Lower lobe of right lung (tissue), 2 donors: ENCODE measurements at places on chromosomes 12 and 14.
A peak's percentile ranks its signal among the peaks of the same experiment; 100 is the strongest.

- DNase-seq, result no peak
Measured at GRCh38 chr12:53328043-53328435, 6.6 kb upstream of the AAAS start.

DNA sequence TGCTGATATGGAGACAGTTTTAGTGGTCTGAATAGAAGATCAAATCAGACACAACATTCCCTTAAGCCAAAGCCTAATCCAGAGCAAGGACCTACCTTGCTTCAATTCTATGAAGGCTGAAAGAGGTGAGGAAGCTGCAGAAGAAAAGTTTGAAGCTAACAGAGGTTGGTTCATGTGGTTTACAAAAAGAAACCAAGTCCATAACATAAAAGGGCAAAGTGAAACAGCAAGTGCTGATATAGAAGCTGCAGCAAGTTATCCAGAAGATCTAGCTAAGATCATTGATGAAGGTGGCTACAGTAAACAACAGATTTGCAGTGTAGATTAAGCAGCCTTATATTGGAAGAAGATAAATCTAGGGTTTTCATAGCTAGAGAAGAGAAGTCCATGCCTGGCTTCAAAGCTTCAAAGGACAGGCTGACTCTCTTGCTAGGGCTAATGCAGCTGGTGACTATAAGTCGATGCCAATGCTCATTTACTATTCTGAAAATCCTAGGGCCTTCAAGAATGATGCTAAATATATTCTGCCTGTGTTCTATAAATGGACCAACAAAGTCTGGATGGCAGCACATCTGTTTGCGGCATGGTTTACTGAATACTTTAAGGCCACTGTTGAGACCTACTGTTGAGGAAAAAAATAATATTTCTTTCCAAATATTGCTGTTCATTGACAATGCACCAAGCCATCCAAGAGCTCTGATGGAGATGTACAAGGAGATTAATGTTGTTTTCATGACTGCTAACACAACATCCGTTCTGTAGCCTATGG lies 361.0 kb downstream of the DPF3 start:
- DNase-seq, result no peak

GRCh38 chr14:98959958-98960616 lies 311.9 kb downstream of the BCL11B start:
- no peak for DNase-seq

DNA sequence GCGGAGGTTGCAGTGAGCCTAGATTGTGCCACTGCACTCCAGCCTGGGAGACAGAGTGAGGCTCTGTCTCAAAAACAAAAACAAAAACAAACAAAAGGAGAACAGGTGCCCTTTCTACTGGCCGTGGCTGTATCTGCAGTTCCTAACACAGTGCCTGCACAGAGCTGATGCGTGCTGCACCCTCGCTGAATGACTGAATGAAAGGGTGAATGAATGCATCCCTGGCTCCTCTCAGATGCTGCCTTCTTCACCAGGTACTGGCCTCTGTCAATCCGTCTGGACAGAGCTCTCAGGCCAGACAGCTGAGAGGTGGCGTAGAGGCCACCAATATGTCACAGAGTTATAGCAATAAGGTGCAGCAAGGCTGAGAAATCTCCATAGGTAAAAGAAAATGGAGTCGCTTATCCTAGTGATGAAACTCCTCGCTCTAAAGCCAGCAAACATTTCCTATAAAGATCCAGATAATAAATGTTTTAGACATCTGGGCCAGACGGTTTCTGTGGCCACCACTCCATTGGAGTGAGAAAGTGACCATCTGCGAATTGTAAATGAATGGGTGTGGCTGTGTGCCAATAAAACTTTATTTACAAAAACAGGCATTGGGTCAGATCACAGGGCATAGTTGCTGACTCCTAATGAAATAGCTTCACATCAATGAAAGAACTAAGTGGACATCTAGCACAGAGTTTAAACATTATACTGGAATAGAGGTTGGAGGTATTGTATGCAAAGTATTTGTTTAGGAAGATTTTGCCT lies 15.9 kb upstream of the FZD10 start:
- peak; percentile 9 for DNase-seq

GRCh38 chr14:35750202-35750904 lies 58.7 kb downstream of the RALGAPA1 start:
- DNase-seq, result no peak

- peak; percentile 71 for DNase-seq
Measured at GRCh38 chr14:76917745-76918255, 91.6 kb downstream of the LRRC74A start.

DNA sequence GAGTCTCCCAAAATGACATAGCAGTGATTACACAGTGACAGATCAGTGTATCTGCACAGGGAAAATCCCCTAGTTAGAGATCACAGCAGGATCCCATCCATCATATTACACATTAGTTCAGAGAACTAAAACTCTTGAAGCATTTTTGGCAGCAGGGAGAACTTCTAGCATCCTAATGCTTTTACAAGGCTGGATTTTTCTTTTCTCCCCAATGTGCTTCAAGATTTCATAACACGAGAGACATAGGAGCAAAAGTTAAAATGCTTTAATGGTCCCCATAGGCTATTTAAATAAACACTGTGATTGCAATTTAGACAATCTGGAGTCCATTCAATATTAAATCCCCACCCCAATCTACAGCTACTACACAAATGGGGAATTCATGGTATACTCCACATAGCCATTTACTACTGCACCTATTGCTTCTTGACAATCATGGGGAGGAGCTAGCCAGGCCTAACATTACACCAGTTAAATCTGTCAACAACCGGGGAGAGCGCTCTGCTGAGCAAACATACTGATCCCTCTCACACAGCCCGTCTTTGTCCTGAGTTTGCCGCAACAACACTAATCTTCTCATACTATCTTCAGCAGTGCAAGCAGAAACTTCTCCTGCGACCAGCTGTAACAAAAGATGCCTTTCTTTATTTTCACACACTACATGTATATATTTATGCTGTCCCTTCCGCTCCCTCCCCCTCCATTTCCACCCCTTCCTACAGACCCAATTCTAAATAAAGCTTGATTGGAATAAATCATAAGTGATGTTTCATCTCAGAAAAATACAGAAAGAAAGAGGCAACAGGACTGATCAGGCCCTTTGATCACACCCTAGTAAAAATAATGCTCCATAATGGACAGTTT lies 120.3 kb upstream of the SOX5 start:
- no peak for DNase-seq

DNA sequence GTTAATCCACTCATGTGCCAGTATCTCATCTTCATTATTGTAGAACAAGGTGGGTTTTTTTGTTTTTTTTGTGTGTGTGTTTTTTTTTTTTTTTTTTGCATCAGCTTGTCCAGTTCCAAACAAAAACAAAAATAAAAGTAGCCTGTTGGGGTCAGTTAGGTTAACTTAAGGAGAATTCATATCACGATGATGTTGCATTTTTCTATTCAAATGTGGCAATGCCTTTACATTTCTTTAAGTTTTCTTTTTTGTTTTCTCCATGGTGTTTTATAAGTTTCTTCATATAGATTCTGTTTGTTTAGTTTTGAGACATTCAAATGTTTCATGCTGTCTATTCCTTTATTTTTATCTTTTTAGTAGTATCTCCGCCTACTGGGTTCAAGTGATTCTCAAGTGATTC lies 16.2 kb upstream of the CATSPERB start:
- DNase-seq, result no peak

DNA sequence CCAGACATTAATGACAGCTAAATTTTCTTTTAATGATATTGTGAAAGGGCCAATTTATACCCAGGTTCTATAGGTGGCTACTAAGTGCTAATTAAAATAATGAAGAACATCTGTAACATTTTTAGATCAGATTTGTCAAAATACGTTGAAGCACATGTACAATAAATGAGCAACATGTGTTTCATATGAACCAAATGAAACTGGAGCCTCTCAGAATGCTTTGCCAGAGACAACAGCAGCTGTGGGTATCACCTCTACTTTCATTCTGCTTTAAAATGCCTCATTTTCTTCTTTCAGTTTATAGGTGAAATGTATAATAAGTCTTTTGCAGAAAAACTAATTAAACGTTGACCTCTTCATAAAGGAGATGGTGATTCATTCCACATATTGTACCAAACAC lies 26.1 kb upstream of the MYF6 start:
- DNase-seq, result no peak

- no peak for DNase-seq
Measured at GRCh38 chr12:91126516-91126915, 15.2 kb upstream of the LUM start.

DNA sequence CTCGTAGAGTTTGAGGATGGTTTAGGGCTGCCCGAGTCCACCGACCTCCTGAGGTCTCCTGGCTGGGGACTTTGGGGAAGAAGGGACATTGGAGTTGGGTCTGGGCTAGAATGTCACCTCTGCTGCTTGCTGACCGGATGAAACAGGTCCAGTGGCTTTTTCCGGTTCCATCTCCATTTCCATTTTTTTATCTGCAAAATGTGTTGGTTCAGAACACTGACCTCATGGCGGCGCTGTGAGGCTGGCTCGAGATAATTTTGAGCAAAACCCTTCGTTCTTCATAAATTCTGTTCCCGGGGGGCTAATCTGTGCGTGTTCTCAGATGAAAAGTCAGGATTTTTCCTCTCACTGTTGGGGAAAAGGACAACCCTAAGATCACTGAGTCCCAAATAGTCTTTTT lies 11.7 kb upstream of the MYL2 start:
- DNase-seq, result no peak

DNA sequence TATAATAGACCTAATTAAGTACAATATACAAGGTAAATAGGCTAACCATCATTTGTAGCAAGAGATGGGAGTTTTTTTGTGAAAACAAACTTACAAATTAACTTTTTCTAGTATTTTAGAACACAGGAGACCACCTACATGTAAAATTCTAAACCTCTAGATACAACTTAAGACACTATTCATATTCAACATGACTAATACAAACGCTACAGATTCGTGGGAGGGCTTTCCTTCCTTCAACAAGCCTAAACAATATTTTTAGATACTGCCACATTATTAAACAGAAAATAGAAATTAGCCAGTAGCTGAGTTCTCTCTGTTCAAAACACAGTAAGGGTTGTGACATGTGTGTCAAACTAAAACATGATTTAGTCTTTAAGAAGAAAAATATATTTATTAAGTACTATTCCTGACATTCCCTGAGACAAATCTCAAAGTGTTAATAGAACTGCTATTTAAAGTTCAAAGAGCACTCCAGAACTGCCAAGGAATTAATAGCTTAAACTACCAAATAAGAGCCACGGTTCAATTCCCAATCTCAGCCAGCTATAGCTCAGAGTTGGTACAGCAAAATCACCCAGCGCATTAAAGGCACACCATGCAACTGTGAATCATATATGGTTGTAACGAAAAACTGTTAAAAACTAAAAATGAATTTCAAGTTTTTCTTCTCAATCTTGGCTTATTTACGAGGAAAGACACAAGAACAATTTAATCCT lies 10.7 kb downstream of the MED13L start:
- DNase-seq, result no peak

DNA sequence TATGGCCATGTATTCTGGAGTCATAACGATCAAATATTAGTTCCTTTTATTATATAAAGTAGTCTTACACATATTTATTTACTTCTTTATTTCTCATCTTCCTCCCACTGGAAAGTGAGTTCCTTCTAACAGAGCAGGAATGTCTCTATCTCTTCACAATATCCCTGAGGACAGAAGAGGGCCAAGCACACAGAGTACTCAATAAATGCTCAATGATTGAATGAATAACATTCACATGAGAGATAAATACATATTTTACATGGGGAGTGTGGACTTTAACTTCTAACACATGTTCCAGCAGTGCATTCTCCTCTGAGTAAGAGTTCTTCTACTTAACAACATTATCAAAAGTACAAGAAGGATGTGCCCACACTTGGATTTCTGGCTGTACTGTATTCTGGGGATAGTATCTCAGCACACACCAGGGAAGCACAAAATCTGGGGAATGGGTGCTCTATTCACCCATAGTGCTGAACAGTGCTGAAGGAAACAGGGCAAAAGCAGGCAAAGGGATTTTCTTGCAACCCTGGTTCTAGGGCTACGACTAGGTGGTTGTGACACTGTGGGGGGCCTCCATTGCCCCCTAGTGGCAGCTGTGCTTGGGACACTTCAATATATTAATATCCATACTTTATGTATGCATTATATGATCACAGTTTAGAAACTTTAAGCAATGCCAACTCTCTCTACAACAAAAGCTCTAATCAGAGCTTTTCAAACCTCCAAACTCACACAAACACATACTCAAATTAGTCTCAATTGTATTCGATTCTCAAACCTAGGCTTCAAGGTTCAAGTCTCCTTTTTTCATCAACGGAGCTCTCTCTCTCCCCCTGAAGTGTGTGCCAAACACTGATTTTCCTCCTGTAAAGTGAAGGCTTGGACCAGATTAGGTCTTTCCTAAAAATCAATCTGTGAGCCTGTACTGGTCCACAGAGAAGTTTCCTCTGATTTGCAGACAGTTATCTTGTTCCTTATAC lies 115.5 kb downstream of the SLC2A13 start:
- peak; percentile 56 for DNase-seq

DNA sequence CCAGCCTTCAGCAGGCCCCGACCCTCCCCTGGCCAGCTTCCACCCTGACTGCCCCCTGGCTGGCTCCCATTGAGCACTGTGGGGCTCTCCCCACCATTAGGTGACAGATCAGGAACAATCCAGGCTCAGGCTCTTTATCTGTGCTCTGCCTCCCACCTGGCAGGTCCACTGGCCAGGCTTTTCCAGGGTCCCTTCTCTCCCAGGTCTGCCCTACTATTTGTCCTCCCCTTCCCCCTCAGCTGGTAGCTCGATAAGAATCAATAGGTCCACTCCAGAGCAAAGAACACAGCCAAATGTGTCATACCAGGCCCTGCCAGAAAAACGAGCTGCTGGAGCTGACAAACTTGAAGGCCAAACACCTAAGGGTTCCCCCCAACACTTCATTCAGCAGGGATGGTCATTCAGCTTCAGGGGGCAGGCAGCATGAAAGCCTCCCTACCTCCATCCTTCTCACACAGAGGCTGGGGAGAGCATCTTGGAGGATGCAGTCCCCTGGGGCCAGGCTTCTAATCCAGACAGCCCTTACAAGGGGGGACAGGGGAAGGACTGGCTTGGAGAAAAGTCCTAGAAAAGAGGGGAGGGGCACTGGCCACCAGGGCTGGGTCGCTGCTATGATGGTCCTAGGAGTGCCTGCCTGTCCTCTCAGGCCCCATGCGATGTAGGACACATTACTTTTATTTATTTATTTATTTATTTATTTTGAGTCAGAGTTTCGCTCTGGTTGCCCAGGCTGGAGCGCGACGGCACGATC lies 1.9 kb upstream of the KRT18 start:
- no peak for DNase-seq

GRCh38 chr14:43900173-43900655 lies 606.9 kb downstream of the FSCB start:
- DNase-seq, result no peak

GRCh38 chr12:27337376-27337775 lies 4.7 kb downstream of the BMAL2 start:
- no peak for DNase-seq

DNA sequence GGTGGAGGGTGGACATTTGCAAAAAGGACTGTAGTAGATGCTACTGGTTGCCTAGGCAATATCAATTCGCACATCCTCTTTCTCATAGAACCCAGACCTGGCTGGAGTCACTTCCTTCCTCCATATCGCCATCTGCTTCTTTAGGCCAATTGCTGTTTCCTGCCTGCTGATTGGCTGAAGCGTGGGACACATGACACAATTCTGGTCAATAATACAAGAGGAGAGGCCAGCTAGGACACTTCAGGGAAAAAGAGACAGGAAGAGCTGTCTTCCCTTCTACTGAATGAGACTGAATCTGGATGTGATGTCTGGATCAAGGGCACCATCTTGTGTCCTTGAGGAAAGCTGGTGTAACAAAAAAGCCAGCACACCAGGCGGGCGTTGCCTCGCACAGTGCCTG lies 53.8 kb downstream of the TRPV4 start:
- DNase-seq, result peak; percentile 18
